ENCODE measurements at places on chromosomes 11 and 22.

GRCh38 chr11:97746818-97747217 lies 1273.9 kb upstream of the CNTN5 start:
- DNase-seq = no peak

- no peak for DNase-seq
Observed at GRCh38 chr11:119853581-119854360, 124.8 kb upstream of the NECTIN1 start.

GRCh38 chr22:45149671-45150070 lies 14.1 kb upstream of the NUP50 start:
- DNase-seq = no peak

DNA sequence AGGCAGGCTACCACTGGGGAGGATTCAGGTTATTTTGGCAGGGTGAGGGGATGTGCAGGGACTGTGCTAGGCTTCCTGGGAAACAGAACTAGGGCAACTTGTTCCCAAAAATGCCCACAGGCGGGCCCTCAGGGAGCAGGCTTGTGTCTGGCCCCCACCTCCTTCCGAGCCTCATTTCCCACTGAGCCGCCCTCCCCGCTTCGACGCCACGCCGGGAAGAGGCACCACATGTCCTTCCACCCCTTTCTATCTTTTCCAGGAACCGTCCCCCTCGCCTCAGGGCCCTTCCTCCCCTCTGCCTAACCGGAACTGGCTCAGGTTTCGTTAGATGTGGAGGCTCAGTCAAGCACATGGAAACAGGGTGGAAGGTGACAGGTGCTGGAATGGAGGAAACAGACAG lies 9.4 kb upstream of the CHADL start:
- no peak for DNase-seq

GRCh38 chr11:86211619-86212018 lies 32.9 kb upstream of the EED start:
- DNase-seq = no peak

DNA sequence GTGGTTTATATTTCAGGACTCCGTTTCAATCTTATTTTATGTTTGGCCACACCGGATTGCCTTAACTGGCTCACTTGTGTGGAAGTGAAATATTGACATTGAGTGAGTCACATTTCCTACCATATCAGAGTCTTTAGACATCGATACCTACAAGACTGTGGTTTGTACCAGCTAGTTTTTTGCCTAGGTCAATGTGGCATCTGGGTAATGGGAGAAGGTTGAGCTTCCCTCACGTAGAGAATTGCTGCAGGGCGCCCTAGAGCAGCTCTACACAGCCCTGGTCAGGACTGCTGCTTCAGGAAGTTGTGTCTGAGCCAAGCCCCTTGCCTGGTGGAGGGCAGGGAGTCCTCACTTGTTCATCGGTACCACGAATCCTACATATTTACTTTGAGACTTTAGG lies 1.6 kb downstream of the GRAMD1B start:
- no peak for DNase-seq

GRCh38 chr22:39959640-39960447 lies at the start of gene TMA7B:
Gene TMA7B (plus strand): TSS chr22:39960397. CDS start chr22:39964375, 3,978 bp downstream.
- no peak for DNase-seq

DNA sequence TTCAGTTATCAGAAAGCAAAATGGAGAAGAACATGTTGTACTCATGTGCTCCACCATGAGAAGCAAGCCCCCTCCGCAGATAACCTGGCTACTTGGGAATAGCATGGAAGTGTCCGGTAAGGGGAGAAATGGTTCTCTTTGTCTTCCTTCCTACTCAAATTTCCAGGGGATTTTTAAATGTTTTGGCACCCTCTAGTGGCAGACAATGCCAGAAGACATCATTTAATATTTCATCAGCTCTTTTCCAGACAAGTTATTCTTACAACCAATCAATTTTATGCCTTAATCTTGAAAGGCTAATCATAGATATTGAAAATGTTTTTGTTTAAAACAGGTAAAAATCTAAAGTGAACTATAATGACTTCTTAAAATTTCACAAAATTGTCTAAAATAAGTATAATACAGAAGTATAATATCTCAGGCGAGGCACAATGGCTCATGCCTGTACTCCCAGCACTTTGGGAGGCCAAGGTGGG lies 15.7 kb downstream of the CRTAM start:
- DNase-seq = no peak

DNA sequence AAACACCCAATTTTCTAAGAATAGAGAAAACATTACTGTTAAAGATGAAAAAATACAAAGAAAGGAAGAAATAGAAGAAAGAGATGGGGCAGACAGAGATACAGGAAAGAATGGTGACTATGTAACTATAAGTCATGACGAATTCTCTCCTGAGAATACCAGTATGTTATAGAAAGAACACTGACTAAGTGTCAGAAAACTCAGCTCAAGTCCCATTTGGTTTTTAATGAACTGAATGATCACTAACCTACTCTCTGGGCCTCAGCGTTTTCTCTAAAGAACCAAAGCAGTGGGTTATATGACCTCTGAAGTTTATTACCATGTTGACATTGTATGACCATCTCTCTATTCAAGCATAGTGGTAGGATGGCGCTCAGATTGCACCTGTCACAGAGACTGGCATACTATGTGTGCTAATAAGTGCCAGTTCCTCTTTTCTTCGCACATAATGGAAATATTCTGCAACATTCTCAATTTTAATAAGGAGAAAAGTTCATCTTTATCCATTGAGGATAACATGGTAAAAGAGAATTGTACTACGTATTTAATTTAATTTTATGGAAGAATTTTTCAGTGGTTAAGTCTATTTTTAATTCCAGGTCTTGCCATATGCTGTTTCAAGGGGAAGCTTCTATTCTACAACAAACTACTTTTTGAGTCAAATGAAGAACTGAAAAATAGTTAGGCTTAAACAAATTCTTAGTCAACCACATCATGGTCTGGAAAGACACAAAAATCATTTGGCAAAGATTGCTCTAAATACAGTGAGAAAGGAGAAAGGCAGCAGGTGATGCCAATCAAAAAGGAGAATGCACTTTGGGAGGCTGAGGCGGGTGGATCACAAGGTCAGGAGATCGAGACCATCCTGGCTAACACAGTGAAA lies 25.0 kb upstream of the EED start:
- no peak for DNase-seq

- no peak for DNase-seq
Observed at GRCh38 chr11:20388096-20389055, 860 bp downstream of the PRMT3 start.

- peak; percentile 80 for DNase-seq
Observed at GRCh38 chr22:36180038-36180880, 19.7 kb upstream of the APOL3 start.

GRCh38 chr11:68657021-68657780 lies 27.1 kb upstream of the GAL start:
- no peak for DNase-seq

DNA sequence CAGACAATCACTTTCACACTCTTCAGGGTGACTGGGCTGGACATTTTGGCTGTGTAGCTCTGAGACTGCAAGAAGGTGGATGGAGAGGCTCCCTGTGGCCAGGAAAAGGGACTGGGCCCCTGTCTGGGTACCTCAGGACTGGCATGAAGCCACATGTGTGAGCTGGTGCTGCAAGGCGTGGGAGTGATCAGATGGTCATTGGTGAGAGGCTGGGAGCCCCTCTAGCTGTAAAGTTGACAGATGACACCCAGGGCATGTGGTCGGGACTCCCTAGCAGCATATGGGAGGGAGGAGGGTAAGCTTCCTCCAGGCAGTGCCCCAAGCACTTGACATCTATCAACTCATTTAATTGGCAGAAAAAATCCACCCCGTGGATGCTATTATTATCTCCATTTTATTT lies 18.9 kb upstream of the CABP2 start:
- no peak for DNase-seq

DNA sequence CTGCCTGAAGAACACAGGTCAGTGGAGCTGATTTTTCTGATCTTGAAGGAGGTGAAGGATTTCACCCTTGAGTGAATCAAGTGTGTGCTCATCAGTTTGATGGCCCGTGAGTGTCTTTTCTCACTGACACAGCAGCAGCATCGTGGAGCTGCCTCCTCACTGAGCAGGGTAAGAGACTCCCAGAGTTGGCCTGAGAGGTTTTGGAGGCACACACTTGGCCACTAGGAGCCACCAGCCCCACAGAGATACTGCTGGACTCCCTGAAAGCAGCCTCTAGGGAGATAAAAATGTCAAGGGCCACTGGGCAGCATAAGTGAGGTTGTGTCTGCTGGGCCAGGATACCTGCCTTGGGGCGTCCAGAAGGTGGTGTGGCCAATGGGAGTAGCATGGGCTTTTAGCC lies 245.4 kb downstream of the GRIK4 start:
- DNase-seq = no peak

DNA sequence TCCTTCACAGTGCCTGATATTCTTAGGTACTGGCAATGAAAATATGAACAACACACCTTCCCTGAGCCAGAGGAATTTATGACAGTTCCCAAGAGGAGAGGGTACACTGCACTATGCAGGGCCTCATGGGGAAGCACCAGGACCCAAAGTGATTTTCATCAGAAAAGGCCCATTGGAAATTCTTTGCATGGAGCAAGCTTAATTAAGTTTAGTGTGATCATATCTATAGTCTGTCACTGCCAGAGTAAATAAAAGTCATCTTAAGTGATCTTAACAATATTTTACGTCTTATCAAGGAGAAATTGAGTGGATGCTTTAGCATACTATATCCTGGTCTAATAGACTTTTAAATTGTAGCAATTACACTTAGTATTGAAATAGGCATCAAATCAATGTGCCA lies 86.5 kb downstream of the ACER3 start:
- no peak for DNase-seq

- DNase-seq = no peak
Observed at GRCh38 chr11:35324981-35325380, 94.4 kb downstream of the SLC1A2 start.

GRCh38 chr11:8069771-8070170 lies 11.2 kb upstream of the TUB start:
- DNase-seq = no peak

GRCh38 chr11:82732348-82732733 lies 1.3 kb downstream of the FAM181B start:
- no peak for DNase-seq

- no peak for DNase-seq
Observed at GRCh38 chr11:13210424-13210823, 67.2 kb upstream of the BMAL1 start.

GRCh38 chr22:34278121-34278520 lies 357.8 kb upstream of the LARGE1 start:
- DNase-seq = no peak
